ENCODE measurements at places on chromosomes 13 and 19.

DNA sequence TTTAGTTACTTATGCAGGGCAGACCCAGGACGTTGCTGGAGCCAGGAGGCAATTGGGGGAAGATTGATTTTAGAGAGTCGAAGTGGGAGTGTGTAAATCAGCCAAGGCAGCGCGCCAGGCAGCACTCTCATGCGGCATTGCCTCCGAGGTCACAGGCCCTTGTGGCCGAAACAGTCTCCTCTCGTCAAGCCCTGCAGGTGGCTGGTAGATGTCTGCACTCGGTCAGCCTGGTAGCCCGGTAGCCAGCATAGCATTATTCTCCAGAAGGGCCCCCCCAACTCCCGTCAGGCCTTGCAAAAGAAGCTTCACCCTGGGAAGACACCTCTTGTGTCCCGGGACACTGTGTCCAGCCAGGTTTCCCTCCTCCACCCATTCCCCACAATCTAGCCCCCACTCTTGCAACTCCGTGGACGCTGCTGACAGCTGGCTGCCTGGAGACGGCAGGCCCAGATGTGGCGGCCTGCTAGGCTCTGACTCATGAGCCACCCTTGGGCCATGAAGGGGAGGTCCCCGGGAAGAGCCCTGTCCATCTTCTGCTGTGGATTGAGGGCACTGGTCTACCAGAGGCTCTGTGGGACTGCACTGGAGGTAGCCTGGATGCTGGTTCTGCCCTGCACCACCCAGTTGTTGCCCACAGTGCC is 2.6 kb upstream of the PEPD start:
- DNase-seq: no peak

GRCh38 chr13:33263484-33263883 is 22.1 kb downstream of the STARD13 start:
- DNase-seq: no peak

DNA sequence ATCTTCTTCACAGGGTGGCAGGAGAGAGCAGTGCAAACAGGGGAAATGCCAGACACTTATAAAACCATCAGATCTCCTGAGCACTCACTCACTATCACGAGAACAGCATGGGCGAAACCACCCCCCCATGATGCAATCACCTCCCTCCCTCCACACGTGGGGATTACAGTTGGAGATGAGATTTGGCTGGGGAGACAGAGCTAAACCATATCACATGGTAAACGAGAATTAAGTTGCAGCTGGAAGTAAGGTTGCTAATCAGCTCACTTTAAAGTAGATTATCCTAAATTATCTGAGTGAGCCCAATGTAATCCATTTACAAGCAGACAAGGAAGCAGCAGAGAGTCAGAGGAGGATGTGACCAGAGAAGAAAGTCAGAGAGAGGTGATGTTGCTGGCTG is 102.2 kb upstream of the IPO5 start:
- DNase-seq: no peak

DNA sequence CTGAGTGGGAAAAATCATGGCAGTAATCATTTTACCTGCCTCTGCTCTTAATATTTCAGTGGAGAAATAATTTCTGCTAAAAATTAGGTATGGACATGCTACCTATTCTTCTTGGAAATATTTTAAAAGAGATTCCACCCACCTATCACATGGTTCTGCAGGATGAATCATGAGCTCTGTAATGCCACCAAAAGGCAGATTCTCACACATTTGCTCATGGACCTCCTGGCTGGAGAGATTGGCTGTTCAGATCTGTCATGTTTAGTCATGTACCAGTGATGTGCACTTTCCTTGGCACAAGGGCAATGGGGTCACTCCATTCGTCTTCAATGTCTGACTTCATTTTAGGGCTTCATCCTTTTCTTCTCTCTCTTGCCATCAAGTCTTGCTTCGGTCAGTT is 101.8 kb upstream of the MBNL2 start:
- no peak for DNase-seq

- DNase-seq: no peak
Measured at GRCh38 chr13:112851107-112852038, 117.6 kb upstream of the MCF2L start.

DNA sequence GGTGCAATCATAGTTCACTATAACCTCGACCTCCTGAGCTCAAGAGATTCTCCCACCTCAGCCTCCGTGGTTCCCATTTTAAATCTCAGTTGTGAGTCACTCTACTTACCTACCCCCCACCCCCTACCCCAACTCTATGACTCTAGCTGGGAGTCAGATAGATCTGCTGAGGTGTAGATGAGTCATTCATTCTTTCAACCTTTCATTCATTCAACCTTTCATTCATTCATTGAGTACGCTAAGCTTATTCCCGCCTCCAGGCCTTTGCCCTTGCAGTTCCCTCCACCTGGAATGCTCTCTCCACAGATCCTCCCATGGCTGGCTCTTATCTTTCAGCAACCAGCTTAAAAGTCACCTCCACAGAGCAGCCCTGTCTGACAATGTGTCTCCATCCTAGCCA is 1.1 kb upstream of the MAST1 start:
- DNase-seq: no peak

GRCh38 chr19:7781157-7781556 is 18.1 kb downstream of the CLEC4M start:
- no peak for DNase-seq

- DNase-seq: no peak
Measured at GRCh38 chr19:52170304-52170703, 1.1 kb downstream of the ZNF836 start.

DNA sequence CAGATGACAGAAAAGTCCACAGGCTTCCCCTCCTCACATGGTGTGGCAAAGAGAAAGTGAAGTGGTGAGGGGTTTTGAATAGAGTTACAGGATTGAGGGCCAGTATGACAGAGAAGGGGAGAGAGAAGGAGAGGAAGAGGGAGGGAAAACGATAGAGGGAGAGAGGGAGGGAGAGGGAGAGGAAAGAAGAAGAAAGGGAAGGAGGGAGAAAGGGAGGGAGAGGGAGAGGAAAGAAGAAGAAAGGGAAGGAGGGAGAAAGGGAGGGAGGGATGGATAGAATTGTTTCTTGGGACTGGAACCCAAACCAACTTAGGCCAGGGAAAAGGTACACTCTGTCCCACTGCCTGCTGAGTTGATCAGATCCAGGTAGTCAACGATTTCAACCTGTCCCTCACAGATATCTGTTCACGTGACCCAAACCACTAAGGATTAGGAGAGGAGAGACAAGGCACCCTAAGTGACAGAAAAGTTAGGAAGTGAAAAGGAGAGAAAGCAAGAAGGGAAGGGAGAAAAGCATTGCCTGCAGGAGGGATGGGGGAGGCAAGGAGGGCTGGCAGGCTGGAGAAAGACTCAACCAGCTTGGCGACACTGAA is 8.1 kb upstream of the IGFL3 start:
- DNase-seq: no peak

DNA sequence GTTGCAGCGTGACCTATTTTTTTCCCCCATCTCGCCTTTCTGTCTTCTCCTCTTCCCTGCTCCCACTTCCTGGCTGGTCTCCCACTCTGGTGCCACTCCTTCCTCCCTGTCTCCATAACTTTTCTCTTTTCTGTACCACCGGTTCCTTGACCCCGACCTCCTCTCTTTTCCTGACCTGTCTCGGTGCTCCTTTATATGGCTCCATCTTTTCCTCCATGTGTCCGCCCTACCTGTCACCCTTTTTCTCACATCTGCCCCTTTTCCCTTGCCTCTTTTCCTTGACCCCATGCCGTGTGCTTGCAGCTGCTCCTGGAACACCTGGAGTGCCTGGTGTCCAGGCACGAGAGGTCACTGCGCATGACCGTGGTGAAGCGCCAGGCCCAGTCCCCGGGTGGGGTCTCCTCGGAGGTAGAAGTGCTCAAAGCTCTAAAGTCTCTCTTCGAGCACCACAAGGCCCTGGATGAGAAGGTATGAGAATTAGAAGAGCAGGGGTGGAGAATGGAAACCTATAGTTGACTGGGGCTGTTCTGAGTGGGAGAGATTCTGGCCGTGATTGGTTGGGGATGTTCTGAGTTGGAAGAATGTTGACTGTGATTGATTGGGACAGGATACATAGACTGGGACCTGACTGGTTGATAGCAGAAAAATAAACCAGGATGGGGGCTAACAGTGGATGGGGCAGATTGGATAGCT is 9.3 kb downstream of the PPFIA3 start:
- DNase-seq: no peak

DNA sequence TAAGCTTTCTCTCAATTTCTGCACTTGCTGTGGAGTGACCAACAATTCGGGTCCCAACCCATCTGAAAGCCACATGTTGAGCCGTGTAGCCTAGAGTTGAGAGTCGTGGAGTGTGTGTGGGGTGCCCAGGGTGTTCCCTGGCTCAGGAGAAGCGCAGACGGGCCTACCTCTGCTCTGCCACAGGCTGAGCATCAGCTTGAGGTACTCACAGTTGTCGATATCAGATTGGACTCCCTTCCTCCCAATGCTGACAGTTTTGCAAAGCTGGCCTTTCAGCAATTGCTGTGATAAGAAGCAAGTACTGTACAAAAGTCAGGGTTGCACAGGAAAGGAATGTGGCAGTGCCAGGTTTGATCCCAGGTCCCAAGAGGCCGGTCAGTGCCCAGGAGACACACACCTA is 133.4 kb upstream of the SPACA7 start:
- DNase-seq: no peak

DNA sequence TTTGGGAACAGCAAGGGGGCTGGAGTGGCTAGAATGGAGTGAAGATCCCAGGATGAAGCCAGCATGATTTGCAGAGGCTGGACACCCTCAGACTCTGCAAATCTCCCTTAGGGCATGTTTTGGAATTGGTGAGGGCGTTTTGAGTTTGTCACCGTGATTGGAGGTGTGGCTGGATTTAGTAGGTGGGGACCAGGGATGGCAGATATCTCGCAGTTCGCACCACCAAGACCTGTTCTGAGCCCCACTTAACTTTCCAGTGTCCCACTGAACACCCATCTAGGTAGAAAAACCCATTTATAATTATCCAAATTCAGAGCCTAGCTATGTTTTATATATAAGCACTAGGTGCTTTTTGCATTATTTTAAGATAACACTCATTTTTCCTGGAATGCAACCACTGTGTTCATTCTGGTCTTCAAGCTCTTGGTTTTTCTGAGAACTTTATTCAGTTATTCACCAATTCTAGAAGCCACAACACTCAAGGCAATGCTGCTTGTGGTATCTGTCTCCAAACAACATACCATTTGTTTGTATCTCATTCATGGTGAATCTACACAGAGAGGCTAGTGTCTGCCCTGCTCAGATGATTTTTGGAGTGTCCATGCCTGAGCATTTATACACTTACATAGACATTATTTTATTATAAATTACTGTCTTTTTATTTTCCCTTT is 3.0 kb upstream of the NANOS2 start:
- no peak for DNase-seq

GRCh38 chr13:29954082-29955028 is 103.9 kb upstream of the UBL3 start:
- DNase-seq: no peak

GRCh38 chr13:28792992-28793391 is 27.1 kb upstream of the MTUS2 start:
- no peak for DNase-seq

- no peak for DNase-seq
Measured at GRCh38 chr13:60583196-60583888, 186.3 kb downstream of the TDRD3 start.

DNA sequence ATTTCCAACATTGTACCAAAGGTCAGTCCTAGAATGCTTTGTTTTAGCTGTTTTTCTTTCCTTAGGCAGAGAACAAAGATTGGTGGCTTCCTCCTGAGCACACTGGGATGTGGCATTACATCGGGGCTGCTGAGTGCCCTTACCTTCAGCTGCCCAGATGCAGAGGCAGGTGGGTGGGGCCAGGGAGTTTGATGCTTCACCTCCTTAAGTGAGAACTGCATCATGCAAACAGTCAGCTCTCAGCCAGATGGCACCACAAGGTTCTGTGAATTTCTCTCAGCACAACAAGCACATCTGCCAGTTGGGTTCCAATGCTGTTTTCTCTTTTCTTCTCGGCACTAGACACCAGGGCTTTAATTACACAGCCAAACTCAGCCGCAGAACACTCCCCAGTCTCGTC is 87.4 kb upstream of the UBL3 start:
- no peak for DNase-seq

DNA sequence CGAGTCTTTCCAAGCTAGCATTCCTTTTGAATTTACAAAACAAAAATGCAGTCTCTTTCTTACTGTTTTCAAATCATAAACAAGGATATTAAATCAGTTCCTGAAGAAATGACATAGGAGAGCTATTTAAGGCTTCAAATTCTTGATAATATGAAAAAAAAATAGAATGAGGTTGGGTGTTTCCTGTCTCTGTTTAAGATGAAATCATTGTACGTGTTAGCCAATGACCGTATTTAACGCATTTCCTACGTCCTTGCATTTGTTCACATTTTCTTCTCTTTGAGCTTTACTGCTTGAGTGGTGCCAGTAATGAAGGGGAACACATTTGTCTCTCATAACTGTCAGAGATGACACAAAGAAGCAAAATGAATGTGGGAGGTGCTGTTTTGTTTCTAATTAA is 821.3 kb downstream of the DIAPH3 start:
- no peak for DNase-seq

GRCh38 chr19:15294561-15294990 is 37.8 kb downstream of the BRD4 start:
- no peak for DNase-seq

DNA sequence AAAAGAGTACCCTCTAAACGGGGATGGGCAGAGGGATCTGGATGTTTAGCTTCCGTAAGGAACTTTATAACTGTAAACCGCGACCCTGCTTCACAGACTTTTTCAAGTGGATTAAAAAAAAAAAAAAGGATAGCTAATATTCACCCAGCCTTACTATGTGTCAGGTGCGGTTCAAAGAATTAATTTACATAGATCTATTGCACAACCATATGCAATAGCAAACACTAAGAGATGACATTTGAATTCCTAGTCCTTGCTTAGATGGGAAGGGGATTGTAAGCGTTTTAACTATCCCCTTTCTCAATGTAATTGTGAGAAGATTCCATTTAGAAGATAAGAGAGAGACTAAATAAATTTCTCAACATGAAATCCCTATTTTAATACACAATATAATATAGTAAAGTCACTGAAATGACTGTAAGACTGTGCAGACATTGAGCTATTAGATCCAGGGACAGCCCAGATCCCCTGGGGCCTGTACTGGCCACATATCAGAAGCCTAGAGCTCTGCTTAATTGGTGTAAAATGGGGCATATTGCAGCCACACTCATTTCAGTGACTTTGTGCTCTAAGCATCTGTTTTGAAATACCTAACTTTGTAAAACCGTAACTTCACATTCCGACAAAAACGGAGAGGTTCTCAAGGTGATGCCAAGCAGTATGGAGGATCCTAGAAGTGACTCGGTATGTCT is 13.6 kb downstream of the LATS2 start:
- no peak for DNase-seq
